ENCODE measurements at places on chromosomes 5 and 9.

GRCh38 chr9:91207729-91208418, 153.8 kb downstream of the AUH start:
- DNase-seq = peak; percentile 56

DNA sequence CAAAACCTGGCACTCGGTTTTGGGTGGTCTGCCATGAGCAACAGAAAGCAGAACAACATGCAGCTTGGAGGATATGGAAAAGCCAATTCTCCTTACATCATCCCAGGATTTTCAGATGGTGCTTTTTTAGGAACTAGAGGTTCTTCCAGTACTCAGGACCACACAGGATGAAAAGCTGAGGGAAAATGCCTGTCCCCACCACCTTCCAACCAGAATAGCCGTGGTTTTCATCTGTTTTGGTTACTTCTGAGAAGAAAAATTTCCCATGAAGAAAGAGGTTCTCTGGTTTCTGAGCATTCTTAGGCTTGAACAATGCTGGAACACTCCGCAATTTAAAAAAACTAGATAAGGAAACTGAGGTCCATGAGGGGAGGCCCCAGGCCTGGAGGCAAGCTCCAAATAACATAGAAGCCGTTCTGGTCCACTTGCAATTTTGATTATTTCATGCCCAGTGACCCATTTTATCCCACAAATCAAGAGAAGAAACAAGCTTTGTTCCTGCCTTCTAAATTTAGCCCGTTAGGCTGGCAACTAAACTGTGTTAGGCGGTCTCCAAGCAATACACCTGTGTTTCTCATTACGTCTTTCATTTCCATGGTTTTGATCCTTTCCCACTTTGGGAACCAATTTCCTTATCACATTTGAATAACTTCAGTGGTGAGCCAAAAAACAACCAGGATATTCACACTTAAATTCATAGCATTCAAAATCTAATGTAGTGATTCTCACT, 79.2 kb upstream of the SPIN1 start:
- DNase-seq = no peak

DNA sequence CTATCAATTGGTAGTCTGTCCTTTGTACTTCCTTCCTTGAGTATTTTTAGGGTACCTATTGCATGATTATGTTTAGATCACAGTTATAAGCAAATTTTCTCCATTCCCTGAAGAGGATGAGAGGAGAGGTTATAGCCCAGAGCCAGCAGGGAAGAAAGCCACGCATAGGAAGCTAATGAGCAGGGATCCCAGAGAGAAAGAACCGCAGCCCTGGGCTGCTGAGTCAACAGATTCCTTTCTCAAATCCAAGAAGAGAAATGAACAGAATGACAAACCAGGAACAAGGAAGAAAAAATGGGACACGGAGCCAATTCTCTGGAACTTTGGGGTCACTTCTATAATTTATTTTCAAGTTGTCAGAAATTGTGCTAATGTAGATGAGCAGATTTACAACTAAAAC, 284.5 kb downstream of the RFX3 start:
- no peak for DNase-seq

DNA sequence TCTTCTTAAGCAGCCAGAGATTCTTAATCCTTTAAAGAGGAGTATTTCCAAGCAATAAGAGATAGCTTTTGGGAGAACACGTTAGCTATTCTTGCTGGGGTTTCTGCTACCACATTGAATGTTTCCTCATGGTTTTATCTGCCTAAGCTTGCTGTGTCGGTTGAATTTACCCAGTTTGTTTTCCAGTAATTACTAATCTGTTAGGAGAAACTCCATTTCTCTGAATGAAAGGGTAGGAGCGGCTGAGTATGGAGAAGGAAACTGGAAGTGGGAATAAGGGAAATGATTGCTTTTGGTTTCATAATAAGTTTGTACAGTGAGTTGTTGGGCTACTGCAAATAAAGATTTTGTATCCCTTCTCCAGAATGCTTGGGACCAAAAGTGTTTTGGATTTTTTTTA, 1.2 kb downstream of the JAK2 start:
- DNase-seq = no peak

- no peak for DNase-seq
Observed at GRCh38 chr9:4020755-4021296, 279.0 kb downstream of the GLIS3 start.

DNA sequence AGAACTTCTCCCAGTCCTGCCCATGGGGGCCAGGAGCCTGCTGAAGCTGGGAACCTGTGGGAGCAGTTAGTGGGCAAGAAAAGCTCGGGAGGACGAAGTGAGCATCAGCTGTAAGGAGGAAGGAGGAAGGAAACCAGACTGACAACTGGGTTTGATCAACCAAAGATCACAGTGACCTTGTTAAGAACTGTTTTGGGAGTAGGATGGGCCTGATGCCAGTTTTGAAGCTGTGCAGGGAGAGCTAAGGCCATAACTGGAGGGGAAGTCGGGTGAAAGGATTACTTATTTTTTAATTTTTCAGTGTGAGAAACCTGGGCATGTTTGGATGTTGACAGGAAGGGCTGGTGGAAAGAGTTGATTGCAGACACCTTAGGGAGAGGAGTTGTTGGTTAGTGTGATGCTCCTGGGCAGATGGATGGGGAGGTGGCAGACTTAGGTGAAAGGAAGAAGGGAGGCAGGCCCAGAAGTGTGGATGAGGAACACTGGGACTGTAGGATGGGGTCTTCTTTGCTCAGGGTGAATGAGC, 58.3 kb upstream of the KLF4 start:
- DNase-seq = no peak

GRCh38 chr9:31034311-31034710, 1350.1 kb upstream of the ACO1 start:
- DNase-seq = no peak
